ENCODE measurements at places on chromosomes 2 and 18.

DNA sequence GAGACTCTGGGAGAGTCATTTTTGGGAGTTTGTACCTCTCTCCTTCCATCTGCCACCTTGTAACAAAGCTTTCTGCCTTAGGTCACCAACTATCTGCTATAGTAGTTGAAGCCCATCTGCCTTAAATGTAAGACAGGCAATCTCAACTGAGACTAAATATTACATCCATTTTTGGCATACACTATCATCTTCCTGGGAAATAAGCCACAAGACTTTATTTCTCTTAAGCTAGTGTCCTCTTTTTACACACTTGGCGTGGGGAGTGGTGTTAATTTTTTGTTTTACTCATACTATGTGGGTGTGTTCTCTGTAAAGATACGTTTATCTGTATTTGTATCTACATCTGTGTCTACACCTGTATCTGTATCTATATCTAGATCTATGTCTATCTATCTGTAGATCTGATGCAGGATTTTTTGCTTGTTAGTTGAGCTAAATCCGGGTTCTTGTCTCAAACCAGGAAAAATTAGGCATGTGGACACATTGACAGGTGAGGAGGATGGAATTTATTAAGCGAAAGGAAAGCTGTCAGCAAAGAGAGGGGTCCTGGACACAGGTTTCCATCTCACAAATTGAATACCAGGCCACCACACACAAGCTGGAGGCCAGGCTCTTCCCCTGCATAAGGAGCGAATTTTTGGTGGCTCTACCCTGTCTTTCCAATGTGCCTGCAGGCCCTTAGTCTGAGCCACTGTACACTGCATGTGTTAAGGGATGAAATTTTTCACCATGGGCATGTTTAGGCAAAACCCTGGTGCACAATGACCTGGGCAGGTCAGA lies 64.8 kb upstream of the RND3 start:
- no peak for DNase-seq

- no peak for DNase-seq
These were observed 40.6 kb downstream of the CAPN13 start for GRCh38 chr2:30766666-30767065.

DNA sequence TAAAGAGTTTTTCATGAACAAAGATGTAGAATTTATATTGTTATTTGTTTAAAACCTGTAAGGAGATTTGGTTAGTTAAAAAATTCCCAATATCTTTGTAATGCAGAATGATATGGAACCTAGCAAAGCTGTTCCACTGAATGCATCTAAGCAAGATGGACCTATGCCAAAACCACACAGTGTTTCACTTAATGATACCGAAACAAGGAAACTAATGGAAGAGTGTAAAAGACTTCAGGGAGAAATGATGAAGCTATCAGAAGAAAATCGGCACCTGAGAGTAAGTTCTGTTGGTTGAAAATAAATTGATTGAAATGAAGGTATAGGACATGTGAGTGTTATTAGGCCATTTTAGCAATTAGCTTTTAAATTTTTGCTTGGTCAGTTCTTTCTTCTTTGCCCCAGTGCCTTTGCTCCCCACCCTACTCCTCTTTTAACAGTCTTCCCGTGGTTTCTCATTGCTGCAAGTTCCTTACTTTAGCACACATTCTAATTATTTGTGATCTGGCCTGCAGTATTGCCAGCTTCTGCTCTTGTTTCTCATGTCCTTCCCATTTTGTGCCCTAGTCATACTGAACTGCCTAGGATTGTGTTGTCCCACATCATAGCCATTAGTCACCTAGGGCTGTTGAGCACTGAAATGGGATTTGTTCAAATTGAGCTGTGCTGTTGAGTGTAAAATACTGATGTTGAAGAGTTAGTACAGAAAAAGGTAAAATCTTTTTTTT lies 36.6 kb downstream of the VAPA start:
- no peak for DNase-seq

- DNase-seq, result no peak
These were observed 409.0 kb downstream of the SLC4A3 start for GRCh38 chr2:220036431-220036830.

GRCh38 chr18:55262021-55262560 lies 302.8 kb upstream of the CCDC68 start:
- DNase-seq, result no peak

DNA sequence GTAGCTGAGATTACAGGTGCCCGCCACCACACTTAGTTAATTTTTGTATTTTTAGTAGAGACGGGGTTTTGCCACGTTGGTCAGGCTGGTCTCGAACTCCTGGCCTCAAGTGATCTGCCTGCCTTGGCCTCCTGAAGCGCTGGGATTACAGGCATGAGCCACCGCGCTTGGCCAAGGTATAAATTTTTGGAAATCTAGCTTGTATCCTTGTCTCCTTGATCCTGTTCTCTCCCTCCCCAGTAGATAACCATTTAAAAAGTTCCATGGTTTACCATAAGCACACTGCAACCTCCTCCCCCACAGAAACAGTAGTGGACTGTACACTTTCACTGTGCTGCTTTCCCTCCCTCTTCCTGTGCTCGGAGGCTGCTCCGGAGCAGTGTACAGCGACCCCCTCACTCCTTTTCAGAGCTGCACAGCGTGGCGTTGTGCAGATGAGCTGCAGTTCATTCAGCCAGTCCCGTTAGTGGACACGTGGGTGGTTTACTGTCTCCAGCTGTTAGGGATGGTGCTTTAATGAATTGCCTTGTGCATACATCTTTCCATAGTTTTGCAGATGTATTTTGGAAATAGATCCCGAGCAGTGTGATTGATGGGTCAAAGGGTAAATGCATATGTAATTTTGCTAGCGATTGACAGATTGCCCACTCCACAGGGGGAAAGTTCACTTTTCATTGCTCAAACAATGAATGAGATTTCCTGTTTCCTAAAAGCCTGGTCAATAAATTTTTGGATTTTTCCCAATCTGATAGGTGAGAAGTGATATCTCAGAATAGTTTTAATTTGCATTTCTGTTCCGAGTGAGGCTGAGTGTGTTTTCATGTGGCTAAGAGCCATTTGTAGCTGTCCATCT lies 14.8 kb downstream of the ASB1 start:
- no peak for DNase-seq
